ENCODE measurements at places on chromosomes 5 and 9.

- H3K4me1 ChIP-seq: peaks cover 50% of the 10 kb centered on the region
- peaks cover 11% of the 10 kb centered on the region for H3K36me3 ChIP-seq
- peak overlapping the region; percentile 64 for H3K27ac ChIP-seq
- DNase-seq: peak; percentile 31
Observed at GRCh38 chr5:137695651-137696428, 40.0 kb downstream of the KLHL3 start.

DNA sequence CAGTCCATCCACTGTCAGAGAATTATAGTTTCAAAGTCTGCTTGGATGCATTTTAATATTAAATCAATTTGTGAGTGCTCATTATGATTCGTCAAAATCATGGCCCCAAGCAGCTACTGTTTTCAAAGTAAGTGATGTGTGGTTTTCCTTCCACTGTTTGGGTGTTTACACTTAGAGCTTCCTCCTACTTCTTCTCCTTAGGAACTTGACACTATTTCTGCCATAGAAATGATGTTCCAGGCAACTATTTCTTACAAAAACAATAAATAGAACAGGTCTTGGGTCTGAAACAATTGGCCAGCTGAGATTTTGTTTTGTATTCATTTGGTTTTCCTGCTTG, 132.8 kb upstream of the RAI14 start:
- no peaks in the 10 kb centered on the region for H3K4me1 ChIP-seq
- no peak overlapping the region for H3K27ac ChIP-seq
- H3K27me3 ChIP-seq: no peaks in the 10 kb centered on the region
- no peak overlapping the region for H3K4me3 ChIP-seq

GRCh38 chr5:80036615-80037014, 1.5 kb downstream of the THBS4 start:
- DNase-seq: no peak
- peaks cover 31% of the 10 kb centered on the region for H3K27me3 ChIP-seq
- peaks cover 8% of the 10 kb centered on the region for H3K4me1 ChIP-seq
- no peak overlapping the region for H3K27ac ChIP-seq
- H3K4me3 ChIP-seq: no peak overlapping the region
- H3K36me3 ChIP-seq: no peaks in the 10 kb centered on the region

GRCh38 chr9:38423273-38423972, 831 bp downstream of the IGFBPL1 start:
- H3K27ac ChIP-seq: no peak overlapping the region
- H3K27me3 ChIP-seq: peaks cover 43% of the 10 kb centered on the region
- DNase-seq: no peak
- peaks cover 3% of the 10 kb centered on the region for H3K4me1 ChIP-seq
- no peaks in the 10 kb centered on the region for H3K36me3 ChIP-seq

DNA sequence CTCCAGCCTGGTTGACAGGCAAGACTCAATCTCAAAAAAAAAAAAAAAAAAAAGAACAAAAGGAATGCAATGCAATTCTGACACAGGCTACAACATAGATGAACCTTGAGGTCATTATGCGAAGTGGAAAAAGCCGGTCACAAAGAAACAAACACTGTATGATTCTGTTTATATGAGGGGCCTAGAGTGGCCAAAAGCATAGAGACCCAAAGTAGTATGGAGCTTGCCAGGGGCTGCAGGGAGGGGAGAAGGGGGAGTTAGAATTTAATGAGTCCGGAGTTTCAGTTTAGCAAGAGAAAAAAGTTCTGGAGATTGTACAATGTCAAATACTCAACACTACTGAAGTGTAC, 33.2 kb upstream of the ASS1 start:
- H3K4me1 ChIP-seq: no peaks in the 10 kb centered on the region
- no peaks in the 10 kb centered on the region for H3K27me3 ChIP-seq
- no peak for DNase-seq
- no peak overlapping the region for H3K27ac ChIP-seq
- no peaks in the 10 kb centered on the region for H3K36me3 ChIP-seq

DNA sequence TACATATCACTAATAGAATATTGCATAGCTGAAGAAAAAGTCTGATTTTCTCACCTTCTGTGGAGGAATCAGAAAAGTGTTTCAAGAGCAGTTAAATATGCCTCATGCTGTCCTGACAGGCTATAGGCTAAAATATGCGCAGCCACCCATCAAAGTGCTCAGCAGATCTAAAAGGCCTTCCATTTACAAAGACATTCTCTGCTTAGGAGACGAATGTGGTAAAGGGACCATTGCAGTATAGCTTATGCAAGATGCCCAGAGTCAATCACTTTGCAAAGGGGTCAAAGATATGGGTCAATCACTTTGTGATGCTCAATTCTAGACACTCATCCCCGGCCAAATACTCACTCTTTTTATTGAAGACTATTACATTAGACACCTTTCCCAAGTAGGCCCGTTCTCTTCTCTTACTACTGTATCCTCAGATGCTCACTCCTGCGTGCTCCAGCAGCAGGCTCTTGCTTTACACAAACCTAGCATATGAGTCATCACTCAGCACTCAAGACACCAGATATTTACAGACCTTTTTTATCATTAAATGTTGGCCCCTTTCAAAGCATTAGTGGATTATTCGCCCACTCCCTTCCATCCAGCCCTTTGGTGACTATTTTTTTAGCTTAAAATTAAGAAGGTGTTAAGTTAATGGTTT, 568.2 kb upstream of the CDH18 start:
- no peaks in the 10 kb centered on the region for H3K36me3 ChIP-seq
- no peaks in the 10 kb centered on the region for H3K27me3 ChIP-seq
- H3K4me1 ChIP-seq: no peaks in the 10 kb centered on the region
- no peak for DNase-seq

GRCh38 chr5:142432369-142432863, 107.6 kb upstream of the SPRY4 start:
- H3K4me3 ChIP-seq: peak overlapping the region; percentile 10
- H3K27me3 ChIP-seq: no peaks in the 10 kb centered on the region
- no peak for DNase-seq
- peak overlapping the region; percentile 83 for H3K27ac ChIP-seq
- peaks cover 44% of the 10 kb centered on the region for H3K4me1 ChIP-seq

- H3K36me3 ChIP-seq: no peaks in the 10 kb centered on the region
- no peaks in the 10 kb centered on the region for H3K27me3 ChIP-seq
- no peak for DNase-seq
- H3K27ac ChIP-seq: no peak overlapping the region
Observed at GRCh38 chr9:121509180-121509579, 9.5 kb upstream of the GGTA1 start.

- no peak overlapping the region for H3K27ac ChIP-seq
- H3K27me3 ChIP-seq: no peaks in the 10 kb centered on the region
- no peaks in the 10 kb centered on the region for H3K4me1 ChIP-seq
- no peaks in the 10 kb centered on the region for H3K36me3 ChIP-seq
- DNase-seq: no peak
- H3K4me3 ChIP-seq: no peak overlapping the region
Observed at GRCh38 chr5:98016771-98017170, 756.7 kb upstream of the RGMB start.

DNA sequence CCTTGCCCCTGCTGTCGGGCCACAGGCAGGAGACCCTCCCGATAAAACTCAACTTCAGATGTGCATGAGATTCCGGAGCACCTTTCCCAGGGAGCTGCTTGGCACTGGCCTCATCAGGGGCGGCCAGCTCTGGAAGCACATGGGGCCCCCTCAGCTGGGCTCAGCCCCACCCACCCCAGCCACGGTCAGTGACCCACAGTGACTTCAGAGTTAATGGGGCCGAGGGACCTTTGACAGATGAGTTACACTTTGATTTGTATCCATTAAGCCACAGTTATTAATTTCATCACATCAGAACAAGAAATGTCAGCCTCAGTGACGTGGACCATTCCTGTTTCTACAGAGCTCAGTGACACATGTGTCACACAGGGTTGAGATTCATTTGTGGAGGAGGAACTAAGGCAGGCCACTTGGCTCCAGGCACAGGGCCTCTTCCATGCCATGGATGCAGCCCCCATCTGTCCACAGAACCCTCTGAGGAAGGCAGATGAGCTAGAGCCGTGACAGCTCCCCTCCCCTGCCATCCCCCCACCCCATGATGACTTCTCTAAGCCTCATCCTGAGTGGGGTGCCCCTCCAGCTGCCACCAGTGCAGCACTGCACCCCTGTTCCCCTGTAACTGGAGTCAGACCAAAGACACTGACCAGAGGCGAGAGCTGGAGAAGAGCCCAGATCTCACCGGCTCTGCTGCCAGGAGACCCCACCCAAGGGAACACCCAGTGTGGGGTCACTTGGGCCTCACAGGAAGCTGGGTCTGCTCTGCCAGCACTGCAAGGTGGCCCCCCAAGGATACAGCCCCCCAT, 69.4 kb upstream of the ADAMTS2 start:
- peaks cover 28% of the 10 kb centered on the region for H3K27me3 ChIP-seq
- H3K36me3 ChIP-seq: no peaks in the 10 kb centered on the region
- H3K27ac ChIP-seq: no peak overlapping the region
- DNase-seq: no peak
- H3K4me3 ChIP-seq: no peak overlapping the region

DNA sequence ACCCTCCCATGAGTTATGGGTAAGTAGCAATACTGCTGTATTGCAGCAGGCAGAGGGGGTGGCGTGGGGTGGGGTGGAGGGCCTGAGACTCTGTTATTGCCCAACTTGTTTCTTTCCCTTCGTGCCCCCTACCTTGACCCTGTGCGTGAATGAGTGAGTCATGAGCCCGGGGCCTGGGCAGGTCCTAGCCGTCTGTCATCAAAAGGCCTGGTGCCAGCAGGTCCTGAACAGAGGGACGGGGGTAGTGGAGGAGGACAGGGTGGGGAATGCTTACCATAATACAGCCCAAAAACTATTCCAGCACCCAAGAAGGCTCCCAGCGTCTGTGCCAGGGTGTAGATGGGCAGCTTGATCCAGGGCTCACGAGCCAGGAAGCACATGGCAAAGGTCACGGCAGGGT, 4.3 kb downstream of the AQP3 start:
- H3K4me3 ChIP-seq: no peak overlapping the region
- DNase-seq: no peak
- peaks cover 39% of the 10 kb centered on the region for H3K36me3 ChIP-seq
- H3K27ac ChIP-seq: no peak overlapping the region
- H3K27me3 ChIP-seq: no peaks in the 10 kb centered on the region
- peaks cover 17% of the 10 kb centered on the region for H3K4me1 ChIP-seq

DNA sequence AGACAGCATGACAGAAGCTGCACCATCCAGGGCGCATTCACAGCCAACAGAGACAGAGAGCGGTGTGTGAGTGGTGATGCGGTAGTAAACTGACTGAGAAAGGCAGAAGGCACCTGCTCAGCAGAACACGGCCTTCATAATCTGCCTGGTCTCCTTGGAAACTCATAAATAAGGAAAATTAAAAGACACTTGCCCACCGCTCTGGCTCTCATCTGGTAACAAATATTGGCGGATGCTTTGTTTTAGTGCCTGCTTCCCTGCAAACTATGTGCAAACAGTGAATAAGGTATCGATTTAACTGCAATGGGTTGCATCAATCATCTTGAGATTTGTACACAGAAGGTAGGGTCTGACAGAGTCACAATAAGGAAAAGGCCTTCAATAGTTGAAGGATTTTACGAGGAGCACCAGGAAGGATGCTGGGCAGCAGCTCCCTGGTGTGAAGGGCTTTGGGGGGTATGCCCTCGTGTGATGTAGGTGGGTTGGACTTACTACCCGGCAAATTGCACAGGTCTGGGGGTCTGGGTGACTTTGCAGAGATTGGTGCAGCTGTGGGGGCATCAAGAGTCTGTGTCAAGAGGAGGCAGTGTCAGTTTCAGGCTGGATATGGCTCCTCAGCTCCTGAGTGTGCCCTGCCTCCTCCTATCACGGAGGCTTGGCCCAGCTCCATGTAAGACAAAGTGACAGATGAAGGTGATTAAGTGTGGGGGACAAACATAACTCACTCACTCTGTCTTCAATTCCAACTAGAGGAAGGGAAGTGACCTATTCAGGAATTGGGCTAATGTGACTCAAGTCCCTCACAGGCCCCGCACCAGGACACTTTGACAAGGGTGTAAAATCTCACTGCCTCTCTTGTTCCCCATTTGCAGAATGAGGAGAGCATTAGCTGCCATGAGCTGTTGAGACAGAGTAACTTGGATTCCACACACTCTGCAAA, 166.7 kb downstream of the ICE1 start:
- H3K36me3 ChIP-seq: no peaks in the 10 kb centered on the region
- H3K27ac ChIP-seq: no peak overlapping the region
- no peak overlapping the region for H3K4me3 ChIP-seq
- no peaks in the 10 kb centered on the region for H3K27me3 ChIP-seq
- H3K4me1 ChIP-seq: no peaks in the 10 kb centered on the region
- no peak for DNase-seq

DNA sequence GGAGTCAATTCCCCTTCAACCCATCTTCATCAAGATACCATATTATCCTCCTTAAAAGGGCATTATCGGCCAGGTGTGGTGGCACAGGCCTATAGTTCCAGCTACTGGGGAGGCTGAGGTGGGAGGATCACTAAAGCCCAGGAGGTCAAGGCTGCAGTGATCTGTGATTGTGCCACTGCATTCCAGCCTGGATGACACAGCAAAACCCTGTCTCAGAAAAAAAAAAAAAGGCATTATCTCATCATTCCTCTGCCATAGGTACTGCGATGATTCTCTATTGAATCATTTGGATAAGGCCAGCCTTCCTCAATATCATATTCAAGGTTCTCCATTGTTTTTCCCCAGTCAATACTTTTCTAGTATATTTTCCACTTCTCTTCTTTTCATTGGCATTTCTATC, 39.2 kb upstream of the RAB3C start:
- no peaks in the 10 kb centered on the region for H3K27me3 ChIP-seq
- no peak overlapping the region for H3K27ac ChIP-seq
- H3K4me1 ChIP-seq: no peaks in the 10 kb centered on the region
- no peak for DNase-seq

- H3K4me1 ChIP-seq: peaks cover 3% of the 10 kb centered on the region
- no peak for DNase-seq
- no peak overlapping the region for H3K27ac ChIP-seq
- H3K36me3 ChIP-seq: peaks cover 5% of the 10 kb centered on the region
- no peaks in the 10 kb centered on the region for H3K27me3 ChIP-seq
Observed at GRCh38 chr5:1507457-1507856, 16.3 kb downstream of the LPCAT1 start.

DNA sequence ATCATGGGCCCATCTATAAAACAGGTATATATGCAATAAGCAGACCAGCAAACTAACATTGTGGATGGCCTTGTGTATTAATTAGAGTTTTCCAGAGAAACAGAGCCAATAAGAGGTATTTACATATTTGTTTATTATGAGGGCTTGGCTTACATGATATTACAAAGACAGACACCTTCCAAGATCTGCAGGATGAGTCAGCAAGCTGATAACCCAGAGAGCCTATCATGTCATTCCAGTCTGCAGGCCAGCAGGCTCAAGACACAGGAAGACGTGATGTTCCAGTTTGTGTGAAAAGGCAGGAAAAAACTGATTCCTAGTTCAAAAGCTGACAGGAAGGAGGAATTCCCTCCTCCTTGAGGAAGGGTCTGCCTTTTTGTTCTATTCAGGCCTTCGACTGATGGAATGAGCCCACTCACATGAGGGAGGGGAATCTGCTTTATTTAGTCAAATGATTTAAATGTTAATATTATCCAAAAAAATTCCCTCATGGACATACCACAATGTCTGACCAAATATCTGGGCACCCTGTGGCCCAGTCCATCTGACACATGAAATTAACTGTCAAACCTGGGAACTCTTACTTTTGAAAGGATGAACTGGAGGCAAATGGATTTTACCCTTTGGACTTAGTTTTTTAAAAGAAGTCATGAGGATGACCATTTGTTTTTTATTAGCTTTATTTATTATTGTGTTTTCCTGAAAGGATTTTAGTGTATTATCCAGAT, 161.2 kb upstream of the CHD1 start:
- no peak overlapping the region for H3K4me3 ChIP-seq
- no peaks in the 10 kb centered on the region for H3K36me3 ChIP-seq
- H3K4me1 ChIP-seq: peaks cover 2% of the 10 kb centered on the region

- peak overlapping the region; percentile 92 for H3K4me3 ChIP-seq
- peaks cover 34% of the 10 kb centered on the region for H3K4me1 ChIP-seq
- no peak for DNase-seq
- H3K36me3 ChIP-seq: no peaks in the 10 kb centered on the region
- peak overlapping the region; percentile 82 for H3K27ac ChIP-seq
- no peaks in the 10 kb centered on the region for H3K27me3 ChIP-seq
Observed at GRCh38 chr9:130041648-130042405, 1.2 kb downstream of the FNBP1 start.
